Stimulated activated CD4-positive, alpha-beta T cell treated with anti-CD3 and anti-CD28 coated beads, Interleukin-1b, Interleukin-23, amount 100 ng/mL, for 1 hour (primary cell): ENCODE measurements at places on chromosomes 2 and 18.

DNA sequence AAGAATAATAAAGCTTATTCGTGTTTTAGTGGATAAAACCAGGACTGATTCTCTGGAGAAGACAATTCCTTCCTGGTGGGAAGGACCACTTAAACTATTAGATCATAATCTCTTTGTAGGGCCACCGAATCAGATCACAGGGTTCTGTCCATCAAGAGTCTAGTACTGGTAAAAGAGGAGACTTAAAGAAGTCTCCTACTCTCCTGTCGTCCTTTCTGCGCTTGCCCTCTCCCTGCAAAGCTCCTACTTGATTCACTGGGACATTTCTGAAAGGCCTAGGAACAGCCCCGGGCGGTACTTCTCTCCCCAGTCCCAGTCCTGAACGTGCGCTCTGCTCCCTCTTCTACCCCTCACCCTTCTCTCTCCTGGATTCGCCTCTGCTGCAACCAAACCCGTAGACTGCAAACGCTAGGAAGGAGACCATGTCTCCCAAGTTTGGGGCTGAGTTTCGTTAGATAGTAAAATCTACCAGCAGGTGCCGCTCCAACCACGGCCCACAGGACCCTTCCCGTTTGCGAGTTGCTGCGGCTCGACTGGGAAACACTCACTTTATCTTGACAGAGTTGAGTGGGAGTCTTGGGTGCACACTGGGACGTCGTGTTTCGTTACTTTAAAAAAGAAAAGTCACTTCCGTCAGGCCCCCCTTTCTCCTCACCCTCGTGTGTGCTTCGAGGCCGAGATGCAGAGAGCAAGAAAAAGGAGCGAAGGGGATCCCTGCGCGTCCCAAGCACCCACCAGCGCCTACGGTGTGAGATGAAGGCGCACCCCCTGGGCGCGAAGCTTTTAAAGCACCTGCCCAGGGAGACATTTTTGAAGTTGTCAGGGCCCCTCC, 923 bp downstream of the FIGLA start:
- DNase-seq: no peak

DNA sequence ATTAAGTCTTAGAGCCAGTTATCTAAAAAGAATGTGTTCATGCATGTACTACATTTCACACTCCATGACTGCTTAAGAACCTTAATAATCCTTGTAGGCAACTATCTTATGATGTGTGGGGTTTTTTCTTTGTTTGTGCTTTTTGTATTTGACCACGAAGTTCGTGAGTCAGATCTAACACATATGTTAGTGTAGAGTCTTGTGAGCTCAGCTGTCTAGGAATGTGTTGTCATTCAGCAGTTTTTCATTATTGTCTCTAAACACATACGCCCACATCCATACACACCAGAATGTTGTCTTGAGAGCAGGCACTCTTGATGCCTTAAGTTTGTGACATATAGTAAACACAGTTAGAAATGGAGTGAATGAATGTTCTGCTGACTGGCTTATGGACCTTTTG, 38.4 kb downstream of the CAB39 start:
- no peak for DNase-seq

- DNase-seq: no peak
Observed at GRCh38 chr2:109084341-109084740, 44.7 kb upstream of the SH3RF3 start.

- DNase-seq: no peak
Observed at GRCh38 chr2:205996161-205996560, 89.8 kb downstream of the INO80D start.

DNA sequence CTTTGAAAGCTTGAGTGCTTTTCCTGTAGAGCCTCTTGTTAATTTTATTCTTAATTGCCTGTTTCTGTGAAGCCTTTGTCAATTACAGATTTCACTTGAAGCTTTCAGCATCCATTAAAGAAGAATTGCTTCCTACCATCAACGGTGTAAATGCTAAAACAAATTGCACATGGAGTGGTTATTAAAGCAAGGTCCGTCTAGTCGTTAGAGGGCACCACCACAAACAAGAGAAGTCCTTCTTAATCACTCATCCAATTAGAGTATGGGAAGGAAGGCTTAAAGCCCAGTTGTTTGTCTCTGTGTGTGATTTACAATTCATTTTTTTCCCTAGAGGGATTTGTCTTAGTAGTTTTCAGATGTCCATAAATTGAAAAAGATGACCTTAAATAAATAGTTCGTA, 1.6 kb downstream of the KCNJ3 start:
- no peak for DNase-seq

DNA sequence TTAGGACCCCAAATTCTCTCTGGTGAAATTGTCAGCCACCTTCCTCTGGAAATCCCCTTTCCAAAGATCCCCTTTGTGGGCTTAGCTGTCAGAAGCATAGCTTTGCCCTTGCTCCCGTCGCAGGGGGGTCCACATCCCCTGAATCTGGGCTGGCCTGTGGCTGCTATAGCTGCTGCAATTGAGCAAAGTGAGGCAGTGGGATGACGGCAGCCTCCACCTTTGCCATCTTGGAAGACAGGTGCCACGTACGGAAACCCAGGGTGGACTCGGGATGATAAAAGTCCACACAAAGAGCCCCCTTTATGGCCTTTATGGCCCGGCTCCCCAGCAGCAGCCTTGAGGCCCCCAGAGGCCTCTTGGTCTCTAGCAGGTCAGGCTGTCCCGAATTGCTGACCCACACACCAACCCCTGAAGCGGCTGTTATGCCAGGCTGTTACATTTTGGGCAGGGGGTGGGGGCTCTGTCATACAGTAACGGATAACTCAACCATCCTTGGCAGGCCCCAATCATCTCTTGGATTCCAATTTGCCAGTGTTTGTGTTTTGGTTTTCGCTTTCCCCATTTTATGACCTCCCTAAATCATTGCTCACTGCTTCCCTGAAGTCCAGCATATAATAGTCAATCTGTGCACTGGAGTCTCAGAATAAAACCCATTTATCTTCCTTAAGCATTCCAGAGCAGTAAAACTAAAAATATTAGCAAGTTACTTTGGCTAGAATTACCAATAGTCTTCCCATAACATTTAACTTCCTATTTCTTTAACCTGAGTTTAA, 33.2 kb upstream of the ID2 start:
- DNase-seq: no peak

DNA sequence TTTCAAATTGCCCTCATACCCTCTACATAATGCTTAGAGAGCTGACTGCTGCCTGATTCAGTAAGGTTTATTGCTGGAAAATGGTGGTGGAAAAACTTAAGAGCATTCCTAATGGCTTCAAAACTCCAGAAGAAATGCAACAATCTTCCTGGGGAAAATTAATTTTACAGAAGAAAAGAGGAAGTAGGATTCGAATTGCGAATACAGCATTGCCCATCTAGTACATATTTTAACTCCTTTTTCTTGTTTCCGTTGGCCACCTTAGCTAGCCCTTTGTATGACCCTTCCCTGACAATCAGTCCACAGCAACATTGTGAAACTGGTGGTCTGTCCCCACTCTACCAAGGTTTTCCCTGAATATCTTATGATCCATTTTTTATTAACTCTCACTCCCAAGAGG, 224.7 kb downstream of the MTX2 start:
- no peak for DNase-seq

DNA sequence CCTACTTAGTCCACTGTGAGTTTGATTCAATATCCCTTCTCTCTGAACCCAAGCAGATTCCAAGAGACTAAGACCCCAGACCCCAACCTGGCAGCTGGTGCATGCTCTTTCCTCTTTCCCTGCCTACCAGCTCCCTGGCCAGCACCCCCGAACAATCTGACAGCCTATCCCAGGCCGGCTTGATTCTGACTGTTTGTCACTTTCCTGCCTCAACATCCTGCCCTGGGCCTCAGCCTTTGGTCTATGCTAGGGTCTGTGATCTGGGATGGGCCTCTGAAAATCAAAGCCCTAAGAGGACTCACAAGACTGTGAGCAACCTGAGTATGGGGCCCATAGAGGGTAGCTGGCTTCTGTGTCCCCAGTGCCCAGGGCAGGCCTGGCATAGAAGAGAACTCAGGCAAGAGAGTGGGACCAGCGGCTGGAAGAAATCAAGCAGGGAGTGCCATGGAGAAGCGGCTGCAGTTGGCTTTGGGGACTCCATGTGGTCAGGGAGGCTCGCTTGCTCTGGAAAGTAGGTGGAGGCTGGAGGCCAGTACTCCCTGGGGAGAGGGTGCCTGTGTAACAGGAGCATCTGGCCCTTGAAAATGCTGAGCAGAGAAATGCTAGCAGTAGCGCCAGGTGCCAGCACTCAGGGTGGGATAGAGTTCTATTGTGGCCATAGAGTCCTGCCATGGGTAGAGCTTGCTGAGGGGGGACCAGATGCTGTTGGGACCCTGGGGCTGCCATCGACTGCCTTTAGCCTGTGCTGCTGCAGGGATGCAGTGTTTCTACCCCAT, 343.9 kb downstream of the DYSF start:
- no peak for DNase-seq

DNA sequence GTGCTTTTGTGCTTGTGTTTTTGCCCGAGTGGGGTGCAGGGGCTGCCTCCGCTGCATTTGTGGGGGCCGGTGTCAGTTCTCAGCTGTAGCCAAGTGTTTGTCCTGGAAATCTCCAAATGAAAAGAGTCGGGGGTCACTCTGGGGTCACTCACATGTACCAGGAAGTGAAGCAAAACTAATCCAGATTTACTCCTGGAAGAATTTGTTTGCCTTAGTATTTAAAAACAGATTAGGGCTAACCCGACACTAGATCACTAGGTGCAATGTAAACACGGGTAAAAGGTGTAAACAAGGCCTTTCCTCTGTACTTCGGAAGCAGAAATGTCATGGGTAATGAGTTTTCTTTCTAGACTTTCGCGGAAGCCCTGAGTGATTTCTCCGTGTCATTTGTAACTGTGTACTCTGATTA, 50.3 kb downstream of the GBX2 start:
- DNase-seq: no peak

DNA sequence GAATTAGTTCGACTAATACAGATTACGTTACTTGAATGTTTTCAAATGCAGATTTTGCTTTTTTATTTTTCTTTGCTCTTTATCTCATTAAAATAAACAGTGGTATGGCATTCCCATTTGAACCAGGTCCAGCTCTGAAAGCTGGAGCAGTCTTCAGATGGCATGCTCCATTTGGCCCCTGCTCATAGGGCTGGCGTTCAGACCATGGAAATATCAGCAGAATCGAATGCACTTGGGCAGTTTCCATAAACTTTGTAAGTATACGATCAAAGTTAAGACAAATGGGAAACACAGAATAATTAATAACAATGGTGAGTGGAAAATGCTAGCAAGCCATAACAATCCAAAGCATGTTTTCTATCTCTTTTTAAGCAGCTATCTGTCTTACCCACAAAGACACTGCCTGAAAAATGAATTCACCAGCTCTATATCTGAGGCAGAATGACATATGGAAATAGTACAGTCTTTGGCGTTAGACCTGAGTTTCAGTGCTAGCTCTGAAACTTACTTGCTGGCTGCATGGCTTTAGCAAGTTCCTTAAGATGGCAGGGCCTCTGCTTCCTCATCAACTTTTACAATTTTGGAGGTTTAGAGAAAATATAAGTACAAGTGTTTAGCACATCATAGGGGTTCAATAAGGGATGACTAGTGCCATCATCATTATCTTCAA, 131.6 kb downstream of the BCL2 start:
- no peak for DNase-seq

- no peak for DNase-seq
Observed at GRCh38 chr2:120898961-120899750, 163.5 kb downstream of the GLI2 start.

DNA sequence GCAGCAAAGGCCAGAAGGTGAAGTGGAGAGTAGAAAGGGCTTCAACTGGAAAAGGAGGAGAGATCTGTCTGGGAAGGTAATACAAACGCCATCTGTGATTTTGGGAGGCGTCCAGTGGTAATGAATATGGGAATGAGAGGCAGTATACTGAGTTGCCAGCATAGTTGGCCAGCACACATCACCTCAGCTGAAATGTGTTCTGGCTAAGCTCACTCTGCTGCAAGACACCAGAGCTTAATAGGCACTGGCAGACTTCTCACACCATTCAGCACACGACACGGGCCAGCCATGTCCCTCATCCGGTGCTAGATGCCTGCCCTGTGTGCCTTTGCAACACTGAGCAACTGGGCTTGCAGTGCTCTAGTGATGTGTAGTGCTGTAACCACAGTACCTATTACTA, 277.1 kb downstream of the PIEZO2 start:
- no peak for DNase-seq

DNA sequence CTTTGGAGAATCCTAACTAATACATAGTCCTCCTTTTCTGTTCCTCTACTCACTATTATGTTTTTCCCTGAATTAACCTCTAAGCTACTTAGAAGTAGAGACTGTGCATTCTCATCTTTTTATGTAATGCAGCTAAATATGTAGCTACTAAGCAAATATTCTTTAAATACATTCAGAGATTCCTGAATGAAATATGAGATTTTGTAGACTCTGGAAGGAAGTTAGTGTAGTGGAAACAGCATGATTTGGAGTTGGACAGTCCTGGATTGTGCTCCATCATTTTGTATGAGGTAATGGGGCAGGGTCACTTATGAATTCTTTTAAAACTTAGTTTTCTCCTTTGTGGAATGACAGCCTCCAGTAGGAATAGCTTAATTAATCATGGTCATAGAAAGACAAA, 24.7 kb upstream of the NT5C1B start:
- no peak for DNase-seq

DNA sequence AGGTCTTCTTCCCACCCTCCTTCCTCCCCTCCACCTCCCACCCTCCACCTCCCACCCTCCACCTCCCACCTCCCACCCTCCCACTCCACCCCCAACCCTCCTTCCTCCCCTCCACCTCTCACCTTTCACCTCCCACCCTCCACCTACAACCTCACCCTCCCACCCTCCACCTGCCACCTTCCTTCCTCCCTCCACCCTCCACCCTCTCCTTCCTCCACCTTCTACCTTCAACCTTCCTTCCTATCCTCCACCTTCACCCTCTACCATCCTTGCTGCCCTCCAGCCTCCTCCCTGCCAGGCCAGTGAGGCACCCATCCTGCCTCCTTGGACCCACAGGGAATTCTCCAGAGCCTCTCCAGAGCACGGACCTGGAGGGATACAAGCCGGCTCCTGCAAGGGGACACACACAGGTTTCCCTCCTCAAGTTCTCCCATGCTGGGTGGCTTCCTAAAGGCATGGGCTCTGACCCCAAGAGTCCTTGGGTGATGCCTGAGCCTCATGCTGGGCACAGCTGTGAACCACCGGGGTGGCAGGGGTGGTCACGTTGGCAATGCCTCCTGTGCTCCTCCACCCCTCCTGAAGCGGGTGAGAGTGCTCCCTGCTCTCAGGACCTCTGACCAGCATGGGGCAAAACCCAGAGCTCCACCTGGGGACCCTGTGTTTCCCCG, 293.0 kb downstream of the NDUFA10 start:
- no peak for DNase-seq

- DNase-seq: no peak
Observed at GRCh38 chr18:54780285-54780861, 47.9 kb upstream of the RAB27B start.
